ENCODE measurements at places on chromosomes 5 and 9.

DNA sequence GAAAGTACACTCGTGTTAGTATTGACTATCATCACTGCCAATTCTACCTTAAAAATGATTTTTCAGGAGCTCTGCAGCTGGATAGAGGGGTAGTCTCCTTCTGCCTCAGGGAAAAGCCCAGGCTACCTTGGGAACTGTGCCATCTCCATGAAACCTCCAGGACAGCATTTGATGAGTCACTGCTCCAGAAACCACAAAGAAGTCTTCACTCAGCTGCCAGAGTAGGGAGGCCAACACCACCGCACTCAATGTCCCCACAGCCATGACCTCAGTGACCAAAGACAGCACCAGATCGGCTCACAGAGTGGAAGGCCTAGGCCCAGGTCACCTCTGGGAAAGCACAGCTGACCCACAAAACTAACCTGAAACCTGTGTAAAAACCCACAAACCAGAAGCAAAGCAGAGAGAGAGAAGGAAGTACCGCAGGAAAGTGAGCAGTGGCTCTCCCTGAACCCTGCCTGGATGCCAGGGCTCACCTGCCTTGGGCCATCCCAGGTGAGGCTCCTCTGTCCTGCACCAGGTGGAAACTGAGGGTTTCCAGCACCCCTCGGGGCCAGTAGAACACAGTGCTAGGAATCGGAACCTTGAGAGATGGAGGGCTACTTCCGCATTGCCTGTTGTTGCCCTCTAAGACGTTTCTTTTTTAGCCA lies 30.0 kb downstream of the S1PR3 start:
- no peak for DNase-seq

DNA sequence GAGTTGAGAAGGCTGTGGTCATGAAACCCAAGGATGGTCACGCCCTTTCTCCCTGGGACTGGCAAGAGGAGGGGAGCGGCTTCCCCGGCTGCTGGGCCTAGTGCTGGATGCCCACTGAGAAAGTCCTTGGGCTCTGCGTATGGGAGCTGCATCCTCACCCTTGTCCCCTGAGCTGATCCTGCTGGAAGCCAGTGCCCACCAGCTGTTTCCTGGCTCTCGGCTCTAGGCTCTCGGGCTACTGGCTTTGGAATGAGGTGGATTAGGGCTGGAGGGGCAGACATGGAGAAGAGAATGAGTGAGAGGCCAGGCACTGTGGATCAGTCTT lies 149.3 kb upstream of the PPP1R26 start:
- no peak for DNase-seq

DNA sequence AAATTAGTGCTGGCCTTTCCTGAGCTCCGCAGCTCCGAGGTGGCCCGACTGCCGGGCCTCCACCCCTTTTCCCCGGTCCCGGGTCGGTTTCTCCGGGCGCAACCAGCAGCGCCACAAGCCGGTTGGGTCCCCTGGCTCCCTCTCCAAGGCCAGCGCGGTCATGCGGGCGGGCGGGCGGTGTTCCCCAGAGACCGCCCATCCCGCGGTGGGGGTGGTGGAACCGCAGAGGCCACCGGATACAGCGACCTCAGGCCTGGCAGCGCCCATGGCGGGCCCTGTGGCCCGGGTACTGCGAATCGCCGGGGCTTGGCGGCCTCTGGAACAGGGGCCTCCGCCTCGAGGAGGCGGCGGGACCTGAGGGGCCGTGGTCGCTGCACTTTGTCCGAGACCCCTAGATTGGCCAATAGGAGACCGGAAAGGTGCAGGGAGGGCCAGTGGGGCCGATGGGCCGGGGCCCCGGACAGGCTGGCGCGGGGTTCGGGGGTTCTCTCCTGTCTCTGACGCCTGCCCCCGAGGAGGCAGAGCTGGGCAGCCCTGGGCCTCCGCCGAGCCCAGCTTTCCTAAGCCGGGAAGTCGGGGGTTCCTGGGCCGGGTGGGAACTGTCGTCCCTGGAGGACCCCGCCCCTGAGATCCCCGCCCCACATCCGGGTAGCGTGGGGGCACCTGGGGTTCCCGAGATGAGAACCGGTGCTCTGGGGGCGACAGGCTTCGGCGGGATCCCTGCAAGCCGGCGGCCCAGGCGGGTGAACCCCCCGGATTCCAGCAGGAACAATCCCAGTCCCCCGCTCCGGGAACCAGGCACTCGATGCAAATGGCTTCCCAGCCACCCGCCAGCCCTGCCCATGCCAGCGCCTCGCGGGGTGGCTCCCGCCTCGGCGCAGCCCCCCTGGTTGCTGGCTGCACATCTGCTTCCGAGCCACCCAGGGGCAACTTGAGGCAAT lies 293.9 kb downstream of the ZSWIM6 start:
- peak; percentile 76 for DNase-seq

GRCh38 chr9:76785501-76785900 lies 21.3 kb downstream of the PCA3 start:
- no peak for DNase-seq

DNA sequence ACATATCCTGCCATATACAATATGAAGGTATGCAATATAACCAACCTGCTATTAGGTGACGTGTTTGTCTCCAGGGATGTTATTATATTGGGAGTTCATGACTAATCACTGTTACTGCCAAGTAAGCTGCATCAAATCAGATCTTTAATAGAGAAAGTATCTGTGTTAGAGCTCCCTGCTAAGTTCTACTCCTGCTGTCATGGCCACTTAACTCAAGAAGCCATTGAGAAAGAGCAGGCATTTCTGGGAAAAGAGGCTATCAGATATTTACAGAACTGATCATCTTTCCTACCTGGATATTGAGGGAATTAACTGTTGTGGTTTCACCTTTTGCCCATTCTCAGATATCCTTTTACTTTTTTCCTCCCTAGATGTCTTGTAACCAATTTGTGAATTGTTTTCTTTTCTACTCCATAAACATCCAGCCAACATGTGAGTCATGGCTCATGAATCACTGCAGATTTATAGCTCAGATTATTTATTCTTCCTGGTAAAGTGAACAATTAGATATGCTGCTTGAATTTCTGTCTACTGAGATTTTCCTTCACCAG lies 634.8 kb upstream of the FAM174A start:
- DNase-seq: no peak

GRCh38 chr5:144433893-144434292 lies 263.2 kb downstream of the KCTD16 start:
- no peak for DNase-seq

- DNase-seq: no peak
Observed at GRCh38 chr5:1265026-1265425, 29.8 kb downstream of the TERT start.

DNA sequence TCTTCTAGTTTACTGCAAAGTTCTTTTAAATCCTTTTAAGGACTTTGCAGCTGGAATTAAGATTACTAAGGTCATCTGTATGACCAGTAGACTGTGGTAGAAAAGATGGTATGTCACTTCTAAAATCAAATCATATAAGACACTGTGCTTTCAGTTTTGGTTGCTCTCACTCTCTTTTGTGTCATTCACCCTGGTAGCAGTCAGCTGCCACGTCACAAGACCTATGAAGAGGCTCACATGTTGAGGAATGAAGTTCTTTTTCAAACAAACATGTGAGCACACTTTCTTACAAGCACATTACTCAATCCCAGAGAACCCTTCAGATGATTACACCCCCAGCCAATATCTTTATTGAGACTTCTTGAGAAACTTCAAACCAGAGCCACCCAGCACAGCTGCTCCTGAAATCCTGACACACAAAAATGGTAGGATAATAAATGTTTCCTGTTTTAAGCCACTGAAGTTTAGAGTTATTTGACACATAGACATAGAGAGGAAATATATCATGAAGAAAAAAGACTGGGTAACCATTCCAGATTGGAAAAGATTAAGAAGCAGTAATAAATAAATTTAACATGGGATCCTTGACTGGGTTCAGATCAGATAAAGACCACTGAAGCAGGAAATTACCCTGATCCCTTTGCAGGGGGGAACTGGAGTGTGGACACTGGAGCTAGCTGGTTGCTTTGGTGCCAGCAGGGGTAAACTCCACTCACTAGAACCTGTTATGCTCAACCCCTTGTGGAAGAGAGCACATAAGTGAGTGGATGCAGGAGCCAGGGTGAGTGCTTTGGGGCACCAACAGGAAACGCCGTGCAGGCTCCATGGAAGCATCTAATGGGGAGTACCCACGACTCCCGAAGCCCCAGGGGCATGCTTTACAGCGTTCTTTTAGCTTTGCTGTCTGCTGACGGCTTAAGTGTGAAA lies 64.1 kb downstream of the SLCO4C1 start:
- no peak for DNase-seq

DNA sequence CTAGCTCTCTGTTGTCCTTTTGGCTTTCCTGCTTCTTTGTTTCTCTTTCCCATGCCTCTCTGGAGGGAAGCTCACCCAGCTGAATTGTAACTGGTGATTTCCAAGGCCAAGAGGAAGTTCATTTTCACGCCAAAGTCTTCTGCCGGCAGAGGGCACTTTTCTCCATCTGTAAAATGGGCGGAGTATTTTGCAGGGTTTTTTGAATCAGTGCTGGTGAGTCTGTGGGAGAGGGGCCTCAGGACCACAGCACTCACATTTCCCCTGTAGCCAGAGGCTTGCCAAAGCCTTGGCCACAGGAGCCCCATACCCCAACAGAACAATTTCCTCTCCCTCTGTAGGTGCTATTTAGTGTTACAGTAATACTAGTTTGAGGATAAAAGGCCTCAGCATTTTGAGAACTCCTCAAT lies 42.3 kb upstream of the MATR3 start:
- DNase-seq: no peak

DNA sequence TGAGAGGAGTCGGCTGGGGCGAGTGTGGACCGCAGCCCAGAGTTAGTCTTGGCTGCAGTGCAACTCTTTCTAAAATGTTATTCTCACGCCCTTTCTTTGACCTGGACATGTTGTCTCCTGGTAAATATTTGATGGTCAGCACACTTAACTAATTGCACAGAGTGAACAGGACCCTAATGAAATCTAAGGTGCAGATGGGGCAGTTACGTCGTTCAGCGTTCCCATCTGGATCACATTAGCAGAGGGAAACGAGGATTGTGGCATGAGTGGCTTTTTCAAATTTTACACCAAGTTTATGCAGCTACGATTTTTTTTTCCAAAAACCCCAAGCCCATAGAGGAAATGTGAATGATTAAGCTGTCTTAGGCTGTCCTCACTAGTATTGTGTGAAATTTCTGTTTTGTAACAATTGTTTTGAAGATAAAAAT lies 483 bp downstream of the C9orf85 start:
- no peak for DNase-seq

DNA sequence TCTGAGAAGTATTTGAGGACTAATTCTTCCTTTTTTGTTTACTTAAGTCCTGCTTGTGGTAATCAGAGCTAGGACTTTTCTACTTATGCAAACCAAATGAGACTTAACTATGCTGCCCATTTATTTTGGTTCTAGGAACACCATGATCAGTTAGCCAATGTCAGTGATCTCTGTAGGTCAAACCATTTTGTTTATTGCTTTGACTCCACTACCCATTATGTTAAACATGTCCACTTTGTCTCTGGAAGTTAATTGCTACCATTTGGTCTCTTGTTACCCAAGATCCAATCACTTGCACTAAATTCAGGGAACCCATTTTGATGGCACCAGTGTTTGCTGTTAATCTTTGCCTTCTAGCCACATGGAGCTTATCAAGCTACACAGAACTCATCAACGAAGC lies 161.9 kb downstream of the CCDC171 start:
- no peak for DNase-seq

GRCh38 chr9:70111641-70112236 lies 68.1 kb downstream of the MAMDC2 start:
- DNase-seq: no peak

DNA sequence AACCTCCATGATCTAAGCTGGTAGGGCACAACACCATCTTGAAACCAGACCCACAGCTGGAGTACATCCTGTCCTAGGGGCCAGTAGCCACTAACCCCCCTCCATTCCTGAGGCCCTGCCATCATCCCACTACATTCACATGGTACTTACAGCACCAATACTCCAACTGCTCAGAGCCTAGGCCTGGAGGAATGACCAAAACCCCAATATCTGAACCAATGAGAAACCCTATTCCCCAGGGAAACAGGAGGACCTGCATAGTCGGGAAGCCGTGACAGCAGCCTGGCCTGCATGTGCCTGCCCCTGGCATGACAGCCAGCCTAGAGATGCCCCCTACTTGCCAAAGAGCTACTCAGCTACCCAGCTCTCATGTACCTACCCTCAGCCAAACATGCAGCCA lies 65.4 kb upstream of the DMRT1 start:
- no peak for DNase-seq

DNA sequence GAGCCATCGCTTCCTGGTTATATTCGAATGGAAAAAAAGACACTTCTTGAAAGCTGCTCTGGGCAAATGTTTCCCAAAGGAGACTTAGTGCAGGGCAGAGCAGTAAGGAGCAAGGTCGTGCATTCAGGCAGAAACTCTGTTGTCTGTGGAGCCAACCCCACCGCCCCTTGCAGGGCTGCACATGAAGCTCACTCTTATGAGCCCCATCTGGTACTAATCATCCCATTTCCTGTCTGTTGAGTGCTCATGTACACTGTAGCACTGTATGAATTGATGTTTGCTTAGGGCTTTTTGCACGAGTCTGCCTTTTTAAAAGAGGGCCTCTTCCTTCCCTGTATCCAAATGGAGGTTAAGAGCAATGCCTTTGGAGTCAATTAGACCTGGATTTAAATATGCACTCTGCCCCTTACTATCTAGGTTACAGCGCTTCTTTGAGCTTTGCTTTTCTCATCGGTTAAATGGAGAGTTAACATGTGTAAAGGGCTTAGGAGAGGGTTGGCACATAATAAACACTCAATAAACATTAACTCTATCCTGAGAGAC lies 25.4 kb downstream of the HMHB1 start:
- no peak for DNase-seq

DNA sequence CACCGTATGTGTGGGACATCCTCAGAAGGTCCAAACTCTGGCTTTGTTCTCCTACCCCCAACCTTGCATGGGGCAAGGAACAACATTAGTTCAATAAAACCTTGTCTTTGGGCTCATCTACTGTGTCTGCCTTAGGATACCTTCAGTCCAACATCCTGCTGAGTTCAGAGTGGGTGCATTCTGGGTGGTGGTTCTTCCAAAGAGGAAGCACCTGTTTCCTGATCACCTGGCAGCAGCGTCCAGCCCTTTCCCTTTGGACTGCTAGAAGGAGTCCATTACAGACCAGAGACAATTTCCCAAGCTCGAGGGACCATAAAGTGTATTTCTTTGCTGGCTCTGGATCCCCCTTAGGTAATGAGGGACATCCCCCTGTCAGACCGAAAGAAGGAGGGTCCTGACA lies 154.1 kb downstream of the SEMA6A start:
- no peak for DNase-seq
